Brain (organoid and tissue), 16 donors: ENCODE measurements at places on chromosomes 12 and 14.

GRCh38 chr12:76272287-76272686 lies 75.9 kb downstream of the BBS10 start:
- DNase-seq = peak; percentile 73

GRCh38 chr14:44151130-44151820 lies 355.8 kb downstream of the FSCB start:
- DNase-seq = no peak

DNA sequence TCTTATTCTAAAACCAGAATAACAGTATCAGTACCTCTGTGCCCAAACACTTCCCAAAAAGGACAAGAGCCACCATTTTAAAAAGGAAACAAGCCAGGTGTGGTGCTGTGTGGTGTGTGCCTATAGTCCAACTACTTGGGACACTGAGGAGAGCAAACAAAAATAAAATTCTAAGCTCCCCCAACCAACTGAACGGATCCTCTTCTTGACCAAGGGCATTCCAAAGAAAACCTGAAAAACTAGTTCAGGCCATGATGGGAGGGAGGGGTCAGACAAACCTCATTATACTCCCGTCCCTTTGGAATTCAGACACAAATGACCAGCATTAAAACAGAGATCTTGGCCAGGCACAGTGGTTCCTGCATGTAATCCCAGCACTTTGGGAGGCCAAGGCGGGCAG lies 20.5 kb downstream of the SLC11A2 start:
- no peak for DNase-seq

- DNase-seq = no peak
These were observed 188.4 kb downstream of the MSRB3 start for GRCh38 chr12:65466911-65467310.

- DNase-seq = no peak
These were observed 89.5 kb upstream of the ANO2 start for GRCh38 chr12:6034596-6034995.

DNA sequence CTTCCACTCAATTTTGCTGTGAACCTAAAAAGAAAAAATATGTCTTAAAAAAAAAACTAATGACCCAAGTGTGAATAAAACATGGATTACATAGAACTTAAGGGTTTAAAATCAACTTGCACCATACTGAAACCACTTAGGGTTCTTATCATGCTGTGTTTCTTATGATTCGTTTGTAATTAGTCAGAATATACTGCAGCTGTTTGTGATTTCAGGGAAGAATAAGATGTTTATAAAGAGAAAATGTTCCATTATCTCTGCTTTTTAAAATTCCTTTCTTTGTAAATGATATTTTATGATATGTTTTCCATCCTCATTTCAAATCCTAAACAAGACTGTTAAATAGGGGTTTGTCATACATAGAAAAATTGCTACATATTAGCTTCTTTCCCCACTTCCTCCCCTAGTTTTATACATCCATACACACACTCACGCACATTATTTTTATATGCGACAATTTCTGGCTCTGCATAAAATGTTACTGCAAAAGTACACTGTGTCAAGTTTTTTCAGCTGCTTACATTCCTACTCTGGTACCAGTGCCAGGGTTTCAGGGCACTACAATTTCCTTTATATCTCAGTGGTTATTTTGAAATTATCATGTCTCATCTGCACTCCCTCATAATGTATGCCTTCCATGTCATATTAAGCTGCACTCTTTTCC lies 275.2 kb upstream of the GARIN6 start:
- no peak for DNase-seq
